ENCODE measurements at places on chromosomes 3 and 15.
A peak's percentile ranks its signal among the peaks of the same experiment; 100 is the strongest.

DNA sequence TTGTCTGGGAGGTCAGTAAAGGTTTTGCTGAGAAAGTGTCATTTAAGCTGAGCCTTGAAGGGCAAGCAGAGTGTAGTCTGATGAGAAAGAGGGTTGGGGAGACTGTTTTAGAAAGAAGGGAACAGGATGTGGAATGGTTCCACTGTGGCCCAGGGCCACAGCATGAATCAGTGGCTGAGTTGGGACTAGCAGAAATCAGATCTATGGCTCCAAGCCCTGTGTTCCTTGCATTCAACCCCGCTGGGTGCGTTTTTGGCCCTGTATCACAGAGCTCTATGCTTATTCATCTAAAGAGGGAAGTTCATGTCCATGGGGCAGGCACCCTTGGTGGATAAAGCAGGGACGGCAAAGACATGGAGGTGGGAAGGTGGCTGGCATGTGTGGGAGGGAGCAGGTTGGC, 151.3 kb downstream of the CACNA1D start:
- DNase-seq: no peak

DNA sequence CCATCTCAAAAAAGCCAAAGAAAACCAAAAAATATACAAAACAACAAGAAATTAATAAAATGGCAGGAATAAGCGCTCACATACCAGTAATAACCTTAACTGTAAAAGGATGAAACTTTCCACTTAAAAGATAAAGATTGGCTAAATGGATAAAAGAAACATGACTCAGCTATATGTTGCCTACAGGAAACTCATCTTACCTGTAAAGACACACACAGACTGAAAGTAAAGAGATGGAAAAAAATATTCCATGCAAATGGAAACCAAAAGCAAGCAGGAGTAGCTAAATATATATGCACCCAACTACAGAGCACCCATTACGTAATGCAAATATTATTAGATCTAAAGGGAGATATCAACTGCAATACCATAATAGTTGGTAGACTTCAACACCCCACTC, 49.7 kb downstream of the ADAM10 start:
- no peak for DNase-seq

- no peak for DNase-seq
Observed at GRCh38 chr3:30318110-30318509, 288.3 kb upstream of the TGFBR2 start.

- no peak for DNase-seq
Observed at GRCh38 chr3:148863297-148863696, 1.8 kb upstream of the CPA3 start.

DNA sequence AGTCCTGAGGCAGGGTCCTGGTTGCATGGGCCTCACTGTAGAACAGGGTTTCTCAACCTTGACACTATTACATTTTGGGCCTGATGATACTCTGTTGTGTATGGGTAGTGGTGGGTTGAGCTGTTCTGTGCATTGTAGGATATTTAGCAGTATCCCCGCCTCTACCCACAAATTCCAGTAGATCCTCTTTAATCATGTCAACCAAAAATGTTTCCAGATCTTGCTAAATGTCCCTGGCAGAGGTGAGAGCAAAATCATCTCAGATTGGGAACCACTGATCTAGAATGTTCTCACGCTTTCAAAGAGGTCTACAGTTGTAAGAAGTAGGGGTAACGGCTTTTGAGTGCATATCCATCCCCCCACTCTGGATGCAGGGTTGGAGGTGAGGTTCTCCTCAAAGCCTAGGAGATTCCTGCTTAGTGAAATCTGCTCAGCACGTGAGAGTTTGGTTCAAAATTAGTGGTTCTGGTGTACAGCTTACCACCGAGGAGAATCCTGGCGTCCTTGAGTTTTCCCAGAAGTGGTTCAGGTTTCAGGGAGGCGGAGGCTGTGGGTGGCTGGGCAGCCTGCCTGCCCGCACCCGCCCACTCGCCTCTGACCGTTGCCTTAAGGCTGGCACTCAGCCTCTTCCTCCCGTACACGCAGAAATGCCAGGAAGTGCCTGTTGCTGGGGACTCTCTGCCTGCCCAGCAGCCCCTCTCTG, 5.3 kb downstream of the ACVR2B start:
- no peak for DNase-seq

- DNase-seq: no peak
Observed at GRCh38 chr3:177833332-177833731, 636.0 kb upstream of the TBL1XR1 start.

DNA sequence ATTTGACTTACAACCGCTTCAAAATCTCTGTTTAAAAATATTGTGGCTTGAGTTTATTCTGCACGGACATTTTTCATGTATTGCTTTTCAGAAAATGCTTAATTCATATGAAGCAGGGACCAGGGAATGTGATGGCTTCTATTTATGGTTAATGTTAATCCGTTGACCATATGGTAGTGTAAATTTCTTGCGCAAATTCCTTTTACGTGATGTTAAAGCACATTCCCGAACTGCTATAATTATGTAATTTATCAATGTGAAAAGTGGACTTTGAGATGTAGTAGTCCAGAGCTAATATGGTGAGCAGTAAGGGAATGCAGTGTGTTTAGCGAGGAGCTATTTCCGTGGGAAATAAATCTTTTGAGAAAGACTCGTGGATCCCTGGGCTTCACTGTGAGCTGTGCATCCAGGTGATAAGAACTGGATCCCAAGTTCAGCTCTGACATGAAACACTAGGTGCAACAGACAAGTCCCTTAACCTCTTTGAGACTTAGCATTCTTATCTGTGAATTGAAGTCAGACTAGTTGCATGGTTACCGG, 27.3 kb downstream of the ANAPC13 start:
- DNase-seq: peak; percentile 38

DNA sequence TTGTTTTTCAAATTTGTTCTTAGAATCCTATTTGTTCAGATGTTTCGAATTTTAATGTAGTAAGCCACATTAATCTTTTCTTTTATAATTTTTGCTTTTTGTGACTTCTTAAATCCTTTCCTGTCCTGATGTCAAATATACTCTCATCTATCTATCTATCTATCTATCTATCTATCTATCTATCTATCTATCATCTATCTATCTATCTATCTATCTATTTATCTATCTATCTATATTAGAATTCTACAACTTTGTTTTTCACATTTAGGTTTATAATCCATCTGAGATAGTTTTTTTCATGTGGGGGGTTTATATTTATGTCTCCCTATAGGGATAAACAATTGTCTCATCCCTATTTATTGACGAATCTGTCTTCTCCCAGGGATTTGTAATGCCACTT, 32.1 kb downstream of the CTXND1 start:
- no peak for DNase-seq

DNA sequence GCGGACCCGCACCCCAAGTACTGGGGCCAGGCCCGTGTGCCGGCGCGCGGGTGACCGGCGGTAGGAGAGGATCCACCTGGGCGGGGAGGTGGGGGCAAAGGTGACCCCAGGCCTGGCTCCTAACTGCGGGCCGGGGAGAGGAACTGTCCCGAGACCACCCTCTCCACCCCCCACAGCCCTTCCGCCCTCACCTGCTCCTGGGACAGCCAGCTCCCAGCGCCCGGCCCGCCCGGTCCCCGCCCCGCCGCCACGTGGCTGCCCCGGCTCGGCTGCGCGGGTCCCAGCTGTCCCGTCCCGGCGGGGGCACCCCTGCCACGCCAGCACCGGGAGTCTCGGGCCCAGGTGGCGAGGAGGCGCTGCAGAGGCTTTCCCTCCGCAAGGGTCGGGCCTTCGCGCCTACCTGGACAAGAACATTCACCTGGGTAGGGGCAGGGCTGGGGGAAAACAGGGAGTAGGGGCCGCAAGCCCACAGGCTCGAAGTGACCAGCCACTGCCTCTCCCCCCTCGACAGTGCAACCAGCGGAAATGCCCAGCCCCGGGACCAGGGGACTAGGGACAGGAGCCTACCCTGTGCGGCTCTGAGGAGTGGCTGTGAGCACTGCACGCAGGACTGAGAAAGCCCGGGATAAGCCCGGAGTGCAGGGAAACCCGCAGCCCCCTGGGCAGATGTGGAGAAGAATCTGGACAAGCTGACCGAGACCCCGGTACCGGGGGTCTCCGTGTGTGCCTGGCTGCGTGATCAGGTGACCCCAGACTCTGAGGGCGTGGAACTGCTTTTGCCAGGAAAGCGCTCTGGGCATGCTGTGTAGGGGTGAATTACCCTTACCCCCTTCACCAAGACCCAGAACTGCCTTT, at the start of gene SLC12A8:
SLC12A8 (minus strand) TSS at position 240 of the 855 bp plus-strand sequence. CDS start 1,399 bp downstream, outside the sequence.
- DNase-seq: no peak

GRCh38 chr3:157077565-157077991, 82.4 kb downstream of the CCNL1 start:
- no peak for DNase-seq

DNA sequence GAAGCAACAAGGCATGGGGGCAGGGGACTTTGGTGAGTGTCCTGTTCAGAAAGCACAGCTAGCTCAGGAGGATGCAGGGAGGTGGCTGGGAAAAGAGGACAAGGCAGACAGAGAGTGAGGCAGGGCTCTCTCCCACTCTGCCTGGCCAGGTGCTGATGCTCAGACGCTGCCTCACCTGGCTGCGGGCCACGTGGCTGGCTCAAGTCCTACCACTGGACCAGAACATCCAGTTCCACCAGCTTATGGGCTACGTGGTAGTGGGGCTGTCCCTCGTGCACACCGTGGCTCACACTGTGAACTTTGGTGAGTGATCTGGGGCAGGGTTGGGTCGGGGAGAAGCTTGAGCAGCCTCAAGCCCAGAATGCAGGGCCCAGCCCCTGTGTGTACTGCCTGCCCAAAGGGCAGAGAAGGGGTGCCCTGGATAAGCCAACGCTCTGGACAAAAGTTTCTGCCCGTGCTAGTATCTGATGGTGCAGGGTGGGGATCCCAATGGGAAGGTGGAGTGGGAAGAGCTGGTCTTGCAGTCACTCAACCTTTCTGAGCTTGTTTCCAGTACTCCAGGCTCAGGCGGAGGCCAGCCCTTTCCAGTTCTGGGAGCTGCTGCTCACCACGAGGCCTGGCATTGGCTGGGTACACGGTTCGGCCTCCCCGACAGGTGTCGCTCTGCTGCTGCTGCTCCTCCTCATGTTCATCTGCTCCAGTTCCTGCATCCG, 20.9 kb downstream of the NOX5 start:
- peak; percentile 19 for DNase-seq

DNA sequence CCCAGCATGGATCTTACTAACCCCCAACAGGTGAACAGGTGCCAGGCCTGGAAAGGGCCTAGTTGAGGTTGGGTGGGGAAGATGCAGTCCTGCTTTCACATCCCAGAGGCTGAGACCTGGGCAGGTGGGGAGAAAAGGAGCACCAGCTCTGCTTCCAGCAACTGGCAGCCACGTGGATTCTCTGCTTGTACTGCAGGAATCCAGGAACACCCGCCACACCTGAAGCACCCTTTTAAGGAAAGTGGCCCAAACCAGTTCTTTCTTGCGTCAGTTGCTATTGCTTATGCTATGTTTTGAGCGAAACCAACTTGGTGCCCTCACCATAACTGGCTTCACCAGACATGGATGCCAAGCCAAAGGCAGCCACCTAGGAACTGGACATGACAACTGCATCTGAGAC, 28.1 kb upstream of the NEO1 start:
- DNase-seq: no peak

GRCh38 chr15:95405447-95405846, 925.1 kb upstream of the NR2F2 start:
- peak; percentile 59 for DNase-seq

DNA sequence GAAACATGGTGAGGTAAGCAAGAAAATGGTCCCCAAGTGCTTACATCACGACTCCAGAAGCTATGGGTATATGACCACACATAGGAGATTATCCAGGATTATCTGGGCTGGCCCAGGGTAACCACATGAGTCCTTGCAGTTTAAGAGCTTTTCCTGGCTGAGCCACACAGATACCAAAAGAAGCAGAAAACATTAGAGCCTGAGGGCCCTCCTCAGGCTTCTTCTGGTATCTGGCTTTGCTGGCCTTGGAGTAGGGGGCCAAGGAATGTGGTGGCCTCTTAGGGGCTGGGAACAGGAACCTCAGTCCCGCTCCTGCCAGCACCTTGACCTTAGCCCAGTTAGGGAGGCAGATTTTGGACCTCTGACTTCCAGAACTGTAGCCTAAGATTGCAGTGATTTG, 259.1 kb downstream of the KCNMB2 start:
- no peak for DNase-seq

GRCh38 chr3:176378789-176379188, 818.5 kb downstream of the TBL1XR1 start:
- DNase-seq: no peak
